ENCODE measurements at places on chromosomes 5 and 9.
A peak's percentile ranks its signal among the peaks of the same experiment; 100 is the strongest.

GRCh38 chr5:159955056-159955624 is 38.9 kb downstream of the ADRA1B start:
- DNase-seq: no peak

DNA sequence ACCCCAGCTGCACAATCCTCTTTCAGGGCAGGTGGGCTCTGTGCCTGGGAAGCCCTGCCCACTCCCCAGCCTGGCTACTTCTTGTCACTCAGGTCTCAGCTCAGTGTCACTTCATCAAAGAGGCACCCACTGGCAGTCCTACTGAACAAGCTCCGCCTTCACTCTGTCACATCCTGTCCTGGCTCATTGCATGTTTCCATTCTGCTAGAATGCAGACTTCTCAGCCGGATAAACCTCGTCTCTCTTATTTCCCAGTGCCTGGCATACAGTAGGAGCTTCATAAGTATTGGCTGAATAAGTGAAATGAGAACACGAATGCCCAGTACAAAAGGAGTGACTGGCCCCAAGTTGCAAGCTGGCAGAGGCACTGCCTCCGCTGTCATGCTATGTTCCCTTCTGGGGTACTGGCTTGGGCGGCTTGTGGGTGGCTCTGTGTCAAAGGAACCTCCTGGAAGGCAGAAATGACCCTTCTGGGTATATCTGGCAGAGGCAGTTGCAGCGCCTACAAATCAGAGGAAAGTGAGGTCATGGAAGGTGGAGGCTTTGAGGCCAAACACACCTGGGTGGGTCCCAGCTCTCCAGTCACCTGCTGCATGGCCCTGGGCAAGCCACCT is 98.3 kb upstream of the PHYKPL start:
- no peak for DNase-seq

DNA sequence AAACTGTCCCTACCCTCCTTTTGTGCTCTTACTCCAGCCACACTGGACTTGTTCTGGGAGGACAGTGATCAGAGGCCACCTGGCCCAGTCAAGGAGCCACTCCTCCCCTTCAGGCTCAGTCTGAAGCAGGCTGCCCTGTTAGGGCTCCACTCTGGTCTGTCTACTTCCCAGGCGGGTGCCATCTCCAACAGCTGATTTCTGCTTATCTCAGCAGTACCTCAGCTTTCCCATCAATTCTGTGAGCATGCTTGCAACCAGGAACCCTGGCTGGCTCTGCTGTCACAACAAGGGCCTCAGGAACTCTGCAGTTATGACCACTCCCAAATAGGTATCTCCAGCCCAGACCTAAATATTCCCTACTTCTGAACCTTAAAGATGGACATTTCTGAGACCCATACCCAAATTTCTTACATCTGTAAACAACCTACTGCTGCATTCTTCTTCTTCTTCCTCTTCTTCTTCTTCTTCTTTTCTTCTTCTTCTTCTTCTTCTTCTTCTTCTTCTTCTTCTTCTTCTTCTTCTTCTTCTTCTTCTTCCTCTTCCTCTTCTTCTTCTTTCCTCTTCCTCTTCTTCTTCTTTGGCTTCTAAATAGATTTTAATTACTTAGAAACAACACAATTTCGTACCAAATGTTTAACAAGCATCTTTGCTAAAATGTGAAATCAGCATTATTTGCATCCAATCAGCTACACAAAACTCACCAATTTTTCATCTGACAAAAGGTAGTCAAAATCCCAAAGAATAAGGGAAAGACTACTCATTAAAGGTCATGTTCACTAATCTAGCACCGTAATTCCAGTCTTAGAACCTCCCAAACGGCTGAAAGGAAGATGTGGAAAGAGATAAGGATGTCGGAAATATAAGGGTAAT is 13.6 kb upstream of the SLC22A4 start:
- DNase-seq: no peak

DNA sequence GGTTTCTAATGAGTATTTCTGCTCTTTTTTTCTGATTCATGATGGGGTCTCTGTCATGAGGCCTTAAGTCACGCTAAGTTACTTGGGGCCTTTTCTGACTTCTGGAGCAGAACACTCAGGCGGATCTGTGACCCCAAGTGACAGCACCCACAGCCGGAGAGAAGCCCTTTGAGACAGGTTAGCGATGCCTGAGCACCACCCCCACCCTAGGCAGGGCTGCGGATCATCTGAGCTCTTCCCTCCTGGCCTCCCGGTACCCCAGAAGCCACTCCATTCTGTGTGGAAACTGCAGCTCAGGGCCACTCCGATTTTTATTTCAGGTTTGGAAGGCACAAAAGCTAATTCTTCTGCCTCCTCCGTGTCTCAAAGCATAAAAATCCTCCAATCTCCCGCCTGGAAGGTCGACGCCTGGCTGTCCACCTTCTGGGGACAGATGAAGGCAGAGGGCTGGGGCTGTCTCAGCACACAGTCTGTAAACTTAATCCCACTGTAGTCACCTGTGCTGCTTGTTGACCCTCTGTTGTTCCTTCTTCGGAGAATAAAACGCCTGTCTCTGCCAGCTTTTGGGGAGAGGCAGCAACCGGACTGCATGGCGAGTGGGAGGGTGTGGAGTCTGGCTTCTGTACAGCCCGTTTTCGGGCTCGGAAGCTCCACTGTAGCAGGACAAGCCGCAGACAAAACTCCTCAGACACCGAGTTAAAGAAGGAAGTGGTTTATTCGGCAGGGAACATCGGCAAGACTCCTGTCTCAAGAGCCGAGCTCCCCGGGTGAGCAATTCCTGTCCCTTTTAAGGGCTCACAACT is 88.8 kb downstream of the SPRY4 start:
- no peak for DNase-seq

DNA sequence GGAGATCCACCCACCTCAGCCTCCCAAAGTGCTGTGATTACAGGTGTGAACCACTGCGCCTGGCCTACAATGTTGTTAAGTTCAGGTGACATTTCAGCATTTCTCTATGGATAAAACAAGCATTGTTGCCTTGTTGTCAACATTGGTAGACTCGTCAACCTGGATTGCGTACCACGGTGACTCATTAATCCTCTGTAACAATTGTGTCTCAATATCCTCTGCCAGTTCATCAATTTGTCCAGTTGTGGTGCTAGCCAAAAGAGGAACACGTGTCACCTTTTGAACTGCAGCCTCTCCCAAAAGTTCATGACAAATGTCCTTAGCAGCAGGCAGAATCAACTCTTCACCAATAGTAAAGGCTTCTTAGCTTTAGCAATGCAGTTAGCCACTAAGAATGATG is 46.3 kb upstream of the LARP1 start:
- no peak for DNase-seq

DNA sequence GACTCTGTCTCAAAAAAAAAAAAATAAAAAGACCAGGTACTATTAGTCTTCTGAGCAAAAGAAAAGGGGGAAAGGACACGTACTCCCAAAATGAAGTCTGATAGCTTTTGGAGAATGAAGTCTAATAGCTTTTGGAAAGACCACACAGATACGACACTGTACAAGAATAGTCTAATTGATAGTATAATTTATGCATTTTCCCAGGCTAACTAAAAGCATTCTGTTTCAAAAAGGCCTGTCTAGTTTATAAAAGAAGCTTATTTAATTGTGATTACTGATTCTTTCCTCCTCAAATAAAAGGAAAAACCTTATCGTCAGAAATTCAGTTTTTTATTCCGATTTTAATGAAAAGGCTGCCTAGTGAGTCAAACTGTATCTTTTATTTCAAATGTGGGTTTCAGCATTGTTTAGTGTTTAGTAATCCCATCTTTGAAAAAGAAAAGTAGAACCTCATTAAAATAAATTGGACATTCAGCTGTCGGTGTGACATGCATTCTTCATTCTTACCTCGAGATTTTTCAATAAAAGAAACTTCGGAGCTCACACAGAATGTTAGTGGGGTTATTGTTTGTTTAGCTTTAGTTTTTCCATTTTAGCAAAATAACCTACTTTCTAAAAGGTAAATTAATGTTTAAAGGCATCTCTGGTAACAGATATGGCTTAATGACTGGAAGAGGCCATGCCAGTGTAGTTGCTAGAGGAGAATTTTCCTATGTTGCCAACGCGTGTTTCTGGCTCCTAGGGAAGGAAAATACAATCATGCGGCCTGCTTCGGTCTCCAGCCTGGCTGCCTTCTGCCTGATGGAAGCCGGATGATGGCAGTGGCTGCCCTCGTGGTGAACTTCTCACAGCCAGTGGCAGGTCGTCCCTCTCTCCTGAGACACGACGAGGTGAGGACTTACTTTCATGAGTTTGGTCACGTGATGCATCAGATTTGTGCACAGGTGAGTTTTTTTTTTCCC is 70.0 kb downstream of the NLN start:
- DNase-seq: no peak

GRCh38 chr5:176768174-176768970 is 42.0 kb upstream of the UNC5A start:
- DNase-seq: no peak

DNA sequence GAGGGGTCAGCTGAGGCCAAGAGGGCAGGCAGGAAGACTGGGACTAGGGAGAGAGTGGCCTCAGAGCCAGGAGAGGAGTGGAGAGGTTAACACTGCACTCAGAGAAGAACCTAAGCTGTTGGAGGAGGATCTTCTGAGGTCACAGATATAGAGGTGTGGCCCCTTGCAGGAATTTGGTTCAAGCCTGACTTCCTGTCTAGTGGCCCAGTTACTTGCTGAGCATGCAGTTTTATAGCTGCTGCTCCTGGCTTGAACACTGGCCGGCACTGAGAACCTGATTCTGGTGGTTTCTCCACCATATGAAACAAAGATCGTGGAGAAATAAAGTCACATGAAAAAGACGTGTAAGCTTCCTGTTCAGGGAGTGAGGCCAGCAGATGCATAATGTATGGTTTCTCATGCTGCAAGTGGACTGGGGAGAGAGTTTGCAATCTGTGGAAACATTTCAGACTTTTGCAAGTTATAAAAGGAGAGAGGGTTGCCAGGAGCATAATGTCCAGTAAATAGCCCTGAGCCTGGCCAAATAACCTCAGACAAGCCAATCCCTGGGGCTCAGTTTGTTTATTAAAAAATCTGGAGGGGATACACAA is 82.6 kb downstream of the GALNT10 start:
- no peak for DNase-seq

GRCh38 chr5:134079748-134080581 is 34.5 kb upstream of the TCF7 start:
- no peak for DNase-seq

GRCh38 chr5:140312791-140313189 is 9.9 kb upstream of the PFDN1 start:
- no peak for DNase-seq

DNA sequence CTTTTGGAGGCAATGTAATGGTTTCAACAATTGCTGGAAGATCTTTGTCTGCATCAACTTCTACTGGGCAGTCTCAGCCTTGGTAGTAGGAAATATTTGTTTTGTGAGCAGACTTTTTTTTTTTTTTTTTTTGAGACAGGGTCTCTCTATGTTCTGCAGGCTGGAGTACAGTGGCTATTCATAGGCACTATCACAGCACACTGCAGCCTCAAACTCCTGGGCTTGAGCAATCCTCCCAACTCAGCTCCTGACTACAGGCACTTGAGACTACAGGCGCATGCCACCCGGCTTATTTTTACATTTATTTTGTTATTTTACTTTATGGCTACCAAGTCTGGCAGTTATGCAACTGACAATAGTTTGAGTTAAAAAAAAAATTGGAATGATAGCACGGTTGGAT is 187.3 kb downstream of the SNX18 start:
- DNase-seq: no peak

- DNase-seq: no peak
Observed at GRCh38 chr9:91681461-91682305, 258.1 kb upstream of the NFIL3 start.

DNA sequence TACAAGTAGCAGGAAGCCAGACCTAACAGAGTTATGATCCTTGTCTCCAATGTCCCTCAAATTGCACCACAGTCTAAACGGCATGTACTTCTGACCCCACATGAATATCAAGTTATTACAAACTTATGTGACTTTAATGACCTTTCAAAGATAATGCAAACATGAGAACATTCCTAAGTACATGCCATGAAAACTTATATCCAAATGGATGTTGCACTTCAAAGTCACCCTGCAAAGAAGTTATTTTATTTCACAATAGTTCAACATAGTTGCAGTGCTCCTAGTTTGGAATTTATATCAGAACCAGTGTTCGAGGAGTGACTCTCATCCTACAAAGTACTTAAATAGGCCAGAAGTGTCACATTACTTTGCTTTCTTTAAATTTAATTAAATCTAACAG is 41.2 kb upstream of the ITGA1 start:
- peak; percentile 61 for DNase-seq

GRCh38 chr9:113720495-113720894 is 155.6 kb upstream of the ZNF618 start:
- DNase-seq: no peak

DNA sequence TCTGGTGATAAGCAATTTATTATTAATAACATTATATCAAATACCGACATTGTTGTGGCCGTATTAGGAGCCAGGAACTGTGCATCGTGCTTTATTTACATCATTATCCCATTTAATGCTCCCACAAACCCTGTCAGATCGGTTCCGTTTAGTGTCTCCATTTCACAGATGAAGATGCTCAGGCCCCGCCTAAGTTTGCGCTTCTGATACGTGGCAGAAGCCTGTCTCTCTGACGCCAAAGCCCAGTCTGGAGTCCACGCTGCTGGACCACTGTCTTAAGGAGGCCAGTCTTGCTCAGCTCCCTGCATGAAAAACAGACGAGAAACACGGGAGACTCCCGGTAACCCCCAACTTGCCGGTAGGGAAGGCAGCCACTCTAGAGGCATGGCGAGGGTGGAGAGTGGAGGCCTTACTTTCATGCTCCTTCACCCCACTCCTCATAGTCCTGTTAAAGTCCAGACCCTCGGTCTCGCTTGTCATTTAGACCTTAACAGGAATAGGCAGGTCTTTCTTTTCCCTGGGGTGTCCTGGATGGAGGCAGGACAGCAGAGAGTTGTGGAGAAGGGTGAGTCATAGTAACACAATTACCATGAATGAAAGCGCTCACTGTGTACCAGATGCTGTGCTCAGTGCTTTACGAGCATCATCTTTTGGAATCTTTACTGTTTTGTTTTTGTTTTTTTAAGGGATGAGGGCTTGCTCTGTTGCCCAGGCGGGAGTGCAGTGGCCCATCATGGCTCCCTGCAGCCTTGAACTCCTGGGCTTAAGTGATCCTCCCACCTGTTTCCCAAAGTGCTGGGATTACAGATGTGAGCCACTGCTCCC is 872 bp downstream of the TXNDC15 start:
- DNase-seq: peak; percentile 57

GRCh38 chr5:129906177-129906887 is 2.1 kb downstream of the CHSY3 start:
- no peak for DNase-seq

DNA sequence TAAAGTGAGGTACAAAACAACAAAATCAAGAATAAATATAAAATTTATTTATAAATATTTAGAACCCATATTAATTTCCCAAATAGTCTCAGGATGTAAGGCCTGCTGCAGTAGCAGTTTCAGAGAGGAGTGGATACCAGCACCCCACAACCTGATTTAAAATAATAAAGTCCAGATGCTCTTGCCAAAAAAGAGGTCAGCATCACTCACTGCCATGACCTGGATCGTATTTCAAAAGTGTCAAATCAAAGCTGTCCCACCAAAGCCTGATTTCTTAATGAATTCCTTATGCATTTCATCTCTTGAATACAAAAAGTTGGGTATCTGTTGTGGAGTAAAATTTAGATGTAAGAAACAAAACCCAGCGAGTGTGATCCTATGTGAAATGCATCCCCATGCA is 58.0 kb upstream of the ROR2 start:
- DNase-seq: no peak

- no peak for DNase-seq
Observed at GRCh38 chr5:149452007-149452664, 73.0 kb upstream of the IL17B start.

GRCh38 chr5:80468131-80468530 is 19.8 kb upstream of the FAM151B start:
- no peak for DNase-seq

- DNase-seq: peak; percentile 88
Observed at GRCh38 chr9:119963798-119964372, 594.6 kb upstream of the BRINP1 start.
